ENCODE measurements at places on chromosomes 4 and X.

DNA sequence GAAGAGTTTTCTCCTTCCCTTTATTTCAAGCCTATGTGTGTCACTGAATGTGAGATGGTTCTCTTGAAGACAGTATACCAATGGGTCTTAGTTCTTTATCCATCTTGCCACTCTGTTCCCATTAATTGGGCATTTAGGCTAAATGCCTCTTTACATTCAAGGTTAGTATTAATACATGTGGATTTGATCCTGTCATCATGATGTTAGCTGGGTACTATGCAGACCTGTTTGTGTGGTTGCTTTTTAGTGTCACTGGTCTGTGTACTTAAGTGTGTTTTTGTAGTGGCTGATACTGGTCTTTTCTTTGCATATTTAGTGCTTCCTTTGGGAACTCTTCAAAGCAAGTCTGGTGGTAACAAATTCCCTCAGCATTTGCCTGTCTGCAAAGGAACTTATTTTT, 23.4 kb upstream of the WDR17 start:
- DNase-seq = no peak

GRCh38 chrX:71911731-71912050, 1.0 kb downstream of the NHSL2 start:
- DNase-seq = no peak

GRCh38 chr4:21856301-21856700, 92.3 kb downstream of the KCNIP4 start:
- DNase-seq = no peak

DNA sequence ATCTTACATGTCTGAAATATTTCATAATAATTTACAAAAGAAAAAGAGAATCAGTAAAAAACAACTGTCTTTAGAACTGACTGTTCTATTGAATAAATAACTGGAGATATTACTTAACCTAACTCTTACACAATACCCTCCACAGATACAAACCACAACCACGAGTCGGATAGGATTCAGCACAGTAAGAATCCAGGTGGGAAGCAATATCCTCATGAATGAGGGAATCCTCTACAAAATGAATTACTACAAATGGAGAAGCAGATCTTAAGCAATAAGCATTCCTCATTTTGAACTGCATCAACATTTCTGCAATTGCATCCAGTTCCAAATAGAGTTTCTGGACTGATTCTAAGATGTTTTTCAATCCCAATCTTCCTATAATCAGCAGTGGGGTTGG, 227.1 kb downstream of the SH2D1A start:
- DNase-seq = no peak

- DNase-seq = no peak
Measured at GRCh38 chr4:87304745-87305432, 17.8 kb downstream of the HSD17B13 start.

GRCh38 chr4:80265571-80266252, 752 bp upstream of the FGF5 start:
- no peak for DNase-seq

GRCh38 chrX:101416691-101417090, 8.7 kb downstream of the HNRNPH2 start:
- DNase-seq = no peak

GRCh38 chrX:68532831-68533533, 34.1 kb downstream of the YIPF6 start:
- no peak for DNase-seq

DNA sequence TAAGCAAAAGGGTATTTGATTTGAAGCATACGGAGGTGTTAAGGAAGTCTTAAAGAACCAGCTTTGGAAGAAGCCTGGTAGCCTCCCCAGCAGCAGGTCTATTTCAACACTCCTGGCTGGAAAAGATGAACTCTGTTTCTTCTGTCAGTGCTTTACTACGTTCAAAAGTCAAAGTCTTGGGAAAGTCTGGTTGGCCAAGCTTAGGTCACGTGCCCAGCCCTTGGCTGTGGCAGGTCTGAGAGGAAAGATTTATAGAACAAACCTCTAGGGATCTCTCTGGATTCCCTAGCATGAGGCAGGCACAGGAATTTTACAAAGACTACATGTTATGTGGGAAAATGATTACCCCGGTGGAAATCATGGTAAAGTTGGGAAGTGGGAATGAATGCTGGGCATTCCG, 8.6 kb upstream of the ARHGAP10 start:
- no peak for DNase-seq

DNA sequence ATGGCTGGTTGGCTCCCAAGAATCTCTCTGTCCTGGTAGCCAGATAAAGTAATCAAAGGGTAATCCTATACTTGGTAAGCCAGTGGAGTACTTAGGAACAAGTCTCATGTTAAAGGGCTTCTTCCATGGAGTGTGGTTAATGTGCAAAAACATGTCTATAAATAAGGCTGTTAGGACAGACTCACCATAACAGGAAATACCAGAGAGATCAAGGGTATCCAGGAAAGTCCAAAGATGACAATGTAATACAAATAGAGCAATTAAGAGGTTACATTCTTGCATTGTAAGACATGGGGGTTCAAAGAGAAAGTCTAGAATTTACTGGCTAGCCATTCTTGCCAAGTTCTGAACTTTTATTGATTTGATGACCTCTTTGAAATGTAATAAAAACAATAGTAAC, 61.9 kb upstream of the ZCCHC13 start:
- DNase-seq = no peak

DNA sequence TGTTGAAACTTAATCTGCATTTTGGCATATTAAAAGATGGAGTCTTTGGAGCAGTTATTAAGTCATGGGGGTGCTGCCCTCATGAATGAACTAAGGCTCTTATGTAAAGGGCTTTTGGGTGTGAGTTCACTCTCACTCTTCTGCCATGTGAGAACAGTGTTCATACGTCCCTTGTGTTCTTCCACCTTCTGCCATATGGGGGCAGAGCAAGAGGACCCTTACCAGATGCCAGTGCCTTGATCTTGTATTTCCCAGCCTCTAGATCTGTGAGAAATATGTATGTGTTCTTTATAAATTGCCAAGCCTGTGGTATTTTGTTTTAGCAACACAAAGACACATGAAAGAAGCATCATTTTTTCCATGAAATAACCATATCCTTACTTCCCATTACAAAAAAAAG, 213.9 kb downstream of the SPOCK3 start:
- DNase-seq = no peak

GRCh38 chr4:100504086-100504874, 13.5 kb downstream of the EMCN start:
- no peak for DNase-seq

DNA sequence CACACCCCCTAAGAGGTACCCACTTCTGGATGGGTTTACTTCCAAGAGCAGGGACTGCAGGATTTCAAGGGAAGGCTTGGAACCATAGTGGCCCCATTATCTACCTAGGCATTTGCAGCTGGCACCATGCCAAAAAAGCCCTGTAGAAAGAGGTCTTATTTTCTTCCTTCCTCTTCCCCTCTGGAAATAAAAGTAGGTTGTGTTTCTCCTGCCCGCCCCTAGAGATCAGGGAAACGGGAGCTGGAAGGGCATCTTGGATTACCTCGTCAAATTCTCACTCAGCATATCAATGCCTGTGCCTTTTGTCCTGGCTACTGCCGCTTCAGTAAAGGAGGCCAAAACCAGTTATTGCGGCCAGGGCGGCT, 1.6 kb downstream of the SCD5 start:
- no peak for DNase-seq

DNA sequence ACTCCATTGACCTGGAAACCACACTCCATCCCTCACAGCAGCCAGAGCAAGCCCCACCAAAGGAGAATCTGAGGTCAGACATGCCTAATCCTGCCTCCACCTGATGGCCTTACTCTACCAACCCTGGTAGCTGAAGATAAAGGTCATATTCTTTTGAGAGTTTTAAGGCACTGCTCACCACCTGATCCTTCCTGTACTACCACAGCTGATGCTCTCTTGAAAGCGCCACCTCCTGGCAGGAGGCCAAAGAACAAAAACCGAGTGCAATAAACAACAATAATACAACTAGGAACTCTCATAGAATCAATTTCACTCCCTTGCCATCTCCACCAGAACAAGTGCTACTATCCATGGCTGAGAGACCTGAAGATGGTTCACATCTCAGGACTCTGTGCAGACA, 301.6 kb downstream of the NAF1 start:
- DNase-seq = no peak

DNA sequence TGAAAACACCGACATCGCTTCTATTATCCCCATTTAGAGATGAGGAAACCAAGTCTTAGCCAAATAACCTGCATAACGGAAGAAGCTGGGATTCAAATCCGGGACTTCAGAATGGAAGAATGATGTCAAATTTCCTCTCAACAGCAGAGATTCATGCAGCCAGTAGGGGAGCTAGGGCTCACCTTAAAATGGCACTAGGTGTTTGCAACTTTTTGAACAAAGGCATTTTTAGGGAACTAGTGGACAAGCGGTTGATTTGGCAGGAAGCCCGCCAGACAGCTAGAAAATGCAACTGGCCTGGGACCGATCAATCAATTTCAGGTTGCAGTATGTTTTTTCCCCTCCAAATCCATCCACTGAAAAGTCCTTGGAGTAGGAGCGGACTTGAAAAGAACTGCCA, 224.2 kb downstream of the PTTG2 start:
- DNase-seq = no peak

DNA sequence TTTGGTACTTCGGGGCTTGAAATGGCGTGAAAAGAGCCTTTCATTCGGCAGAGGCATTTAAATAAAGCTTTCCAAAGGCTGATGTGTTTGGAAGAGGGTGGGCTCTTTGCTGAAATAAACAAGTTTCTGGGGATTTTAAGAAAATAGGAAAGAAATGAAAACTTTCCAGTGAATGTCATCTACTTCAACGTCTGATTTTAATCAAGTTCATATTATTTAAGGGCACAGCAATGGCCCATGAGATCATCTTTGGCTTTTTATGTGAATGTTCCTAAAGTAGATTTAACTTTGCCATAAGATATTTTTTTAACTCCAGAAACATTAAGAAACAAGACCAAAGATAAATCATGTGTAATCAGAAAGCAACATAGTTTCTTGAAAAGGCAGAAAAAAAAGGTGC, 69.8 kb upstream of the TTC29 start:
- no peak for DNase-seq

DNA sequence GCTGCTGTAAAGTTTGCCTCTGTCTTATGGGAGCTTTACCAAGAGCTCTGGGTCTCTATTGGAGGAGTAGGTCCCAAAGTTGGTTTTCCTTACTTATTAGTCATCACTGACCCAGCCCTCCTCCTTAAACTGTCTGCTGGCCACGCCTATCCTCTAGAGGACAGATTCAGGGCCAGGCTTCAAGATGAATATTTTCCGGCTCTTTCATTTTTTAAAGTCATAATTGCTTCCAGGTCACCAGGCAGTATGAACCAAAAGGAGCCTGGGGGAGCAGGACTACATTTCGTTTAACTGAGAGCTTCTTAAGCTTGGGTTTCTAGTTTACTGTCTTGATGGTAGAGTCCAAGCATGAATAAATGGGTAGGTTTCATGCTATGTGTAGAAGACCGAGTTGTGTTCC, 13.7 kb downstream of the BCORL1 start:
- DNase-seq = no peak

DNA sequence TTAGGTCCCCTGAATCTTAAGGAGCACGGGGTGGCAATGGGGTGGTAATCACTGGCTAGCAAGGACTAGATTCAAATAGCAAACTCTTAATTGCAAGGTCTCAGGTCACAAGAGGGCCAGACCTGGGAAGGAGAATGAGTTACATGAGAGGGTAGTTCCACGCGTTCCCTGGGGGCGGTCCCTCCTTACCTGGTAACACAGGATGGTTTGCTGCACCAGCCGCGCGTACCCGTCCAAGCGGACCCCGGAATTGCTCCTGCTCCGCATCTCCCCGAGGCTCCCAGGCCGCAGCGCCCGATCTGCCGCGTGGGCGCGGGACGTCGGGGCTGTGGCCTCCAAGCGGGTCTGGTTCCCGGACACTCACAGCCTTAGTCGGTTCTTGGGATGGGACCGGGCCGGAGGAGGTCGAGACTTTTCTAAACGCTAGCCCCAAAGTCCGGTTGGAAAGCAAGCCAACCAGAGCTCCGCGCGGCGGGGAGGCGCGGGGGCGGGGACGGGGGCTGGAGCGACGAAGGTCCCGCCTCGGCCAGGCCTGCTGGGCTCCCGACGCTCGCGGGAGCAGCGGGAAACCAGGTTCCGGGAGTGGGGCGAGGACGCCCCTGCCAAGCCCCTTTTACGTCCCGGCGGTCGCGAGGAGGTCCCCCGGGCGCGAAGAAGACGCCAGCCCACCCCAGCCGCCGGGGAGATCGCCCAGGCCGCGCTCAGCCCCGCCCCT, at the start of gene PHKA2:
TSS of gene PHKA2 (minus strand) at position 449 of the 715 bp plus-strand sequence. CDS start at position 267, 182 bp downstream.
- peak; percentile 23 for DNase-seq

- DNase-seq = no peak
Measured at GRCh38 chr4:102735582-102735981, 25.2 kb downstream of the MANBA start.

- DNase-seq = no peak
Measured at GRCh38 chr4:140903522-140904475, 147.6 kb upstream of the TBC1D9 start.

GRCh38 chrX:13829983-13830382, 13.1 kb upstream of the GPM6B start:
- no peak for DNase-seq

- DNase-seq = no peak
Measured at GRCh38 chrX:38890326-38890725, 89.1 kb downstream of the MID1IP1 start.

- no peak for DNase-seq
Measured at GRCh38 chr4:6121276-6121850, 79.0 kb downstream of the JAKMIP1 start.

GRCh38 chrX:16005917-16006316, 117.4 kb upstream of the GRPR start:
- no peak for DNase-seq

DNA sequence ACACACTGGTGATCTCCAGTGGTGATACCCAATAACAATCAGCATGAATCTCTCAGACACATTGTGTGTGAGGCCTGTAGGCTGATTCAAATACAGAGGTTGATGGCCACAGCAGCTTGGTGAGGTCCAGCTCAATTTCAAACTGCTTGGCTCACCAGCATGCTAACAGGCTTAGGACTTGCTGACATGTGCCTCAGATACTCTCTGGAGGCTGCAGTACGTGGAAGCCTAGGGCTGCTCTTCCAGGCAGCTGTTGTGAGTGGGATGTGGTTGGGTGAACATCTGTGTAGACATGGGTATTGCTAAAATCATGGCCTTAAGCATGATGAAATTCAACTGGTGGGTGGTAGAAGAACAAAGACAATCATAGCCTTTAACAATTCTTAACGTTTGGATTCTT, 4.3 kb downstream of the CXCL9 start:
- no peak for DNase-seq

GRCh38 chr4:121156822-121157769, 7.0 kb downstream of the TNIP3 start:
- DNase-seq = no peak

- DNase-seq = no peak
Measured at GRCh38 chr4:187021436-187022205, 298.0 kb upstream of the FAT1 start.

DNA sequence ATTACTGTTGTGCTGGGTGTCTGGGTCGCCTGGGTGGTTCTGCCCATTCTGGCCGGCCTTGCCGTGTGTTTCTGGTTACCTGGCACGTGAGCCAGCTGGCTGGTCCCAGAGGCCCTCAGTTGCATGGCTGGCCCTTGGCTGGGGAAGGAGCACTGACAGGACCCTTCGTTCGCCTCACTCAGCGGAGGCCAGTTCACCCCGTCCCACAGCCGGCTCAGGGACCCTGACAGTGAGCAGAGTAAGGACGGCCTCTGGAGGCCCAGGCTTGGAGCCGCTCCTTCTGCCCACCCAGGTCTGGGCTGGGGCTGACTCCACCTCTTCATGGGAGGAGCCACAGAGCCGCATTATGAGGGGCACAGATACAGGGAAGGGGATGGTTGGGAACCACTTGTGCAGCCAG, 20.3 kb upstream of the HGFAC start:
- no peak for DNase-seq

- no peak for DNase-seq
Measured at GRCh38 chrX:6694221-6694620, 159.3 kb upstream of the VCX3A start.

Measured in stimulated activated CD8-positive, alpha-beta memory T cell treated with anti-CD3 and anti-CD28 coated beads, Interleukin-2, amount 100 ng/mL, for 48 hours (primary cell).